ENCODE measurements at places on chromosomes 7 and 10.

GRCh38 chr7:13241416-13241815 is 554.0 kb downstream of the ARL4A start:
- DNase-seq = no peak

DNA sequence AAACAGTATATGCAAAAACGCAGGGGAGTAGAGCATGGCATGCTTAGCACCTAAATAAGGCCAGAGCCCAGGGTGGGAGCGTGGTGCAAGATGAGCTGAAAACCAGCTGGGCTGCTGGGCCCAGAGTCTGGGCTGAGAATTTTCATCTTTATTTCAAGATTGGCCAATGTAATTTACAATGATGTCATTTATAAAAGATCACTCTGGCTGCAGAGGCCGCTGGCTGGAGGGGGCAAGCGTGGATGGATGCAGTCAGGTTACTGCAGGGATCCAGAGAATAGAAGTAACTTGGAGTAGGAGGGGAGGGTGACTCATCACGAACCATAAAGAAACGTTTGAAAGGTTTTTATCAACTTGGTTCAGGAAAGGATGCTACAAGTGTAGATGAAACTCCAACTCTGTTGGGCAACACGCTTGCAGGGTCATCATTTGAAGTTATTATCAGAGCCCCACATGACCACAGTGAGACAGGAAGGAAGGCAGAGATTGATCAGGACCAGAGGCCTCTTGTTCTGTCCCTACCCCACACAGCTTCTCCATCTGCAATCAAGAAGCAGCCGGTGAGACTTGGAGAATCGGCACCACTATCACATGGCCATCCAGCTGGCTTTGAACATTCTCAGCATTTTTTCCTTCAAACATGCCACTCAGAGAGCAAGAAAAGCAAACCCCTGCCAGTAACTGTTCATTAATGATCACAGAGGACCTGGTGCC is 49.2 kb downstream of the ODAD2 start:
- no peak for DNase-seq

GRCh38 chr10:21260506-21261149 is 264.9 kb downstream of the SKIDA1 start:
- DNase-seq = no peak

GRCh38 chr10:128046953-128047290 is 79.3 kb downstream of the MKI67 start:
- peak; percentile 51 for DNase-seq

DNA sequence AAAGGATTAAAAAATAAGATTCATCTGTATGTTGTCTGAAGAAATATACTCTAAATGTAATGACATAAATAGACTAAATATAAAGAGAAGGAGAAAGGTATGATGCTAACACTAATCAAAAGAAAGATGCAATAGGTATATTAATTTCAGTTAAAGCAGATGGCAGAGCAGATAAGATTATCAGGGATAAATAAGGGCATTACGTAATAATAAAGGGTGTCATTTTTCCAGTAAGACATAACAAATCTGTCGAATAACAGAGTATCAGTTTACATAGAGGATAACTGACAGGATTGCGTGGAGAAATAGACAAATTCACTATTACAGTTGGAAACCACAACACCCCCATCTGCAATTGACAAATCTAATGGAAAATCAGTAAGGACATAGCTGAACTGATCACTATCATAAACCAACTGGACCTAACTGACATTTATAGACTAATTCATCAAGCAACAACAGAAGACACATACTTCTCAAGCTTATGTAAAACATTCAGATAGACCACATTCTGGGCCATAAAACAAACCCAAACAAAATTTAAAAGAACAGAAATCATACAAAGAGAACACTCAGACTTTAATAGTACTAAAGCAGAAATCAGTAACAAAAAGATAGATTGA is 384.1 kb upstream of the COBL start:
- no peak for DNase-seq

- no peak for DNase-seq
Observed at GRCh38 chr7:14104861-14105260, 115.4 kb upstream of the ETV1 start.

GRCh38 chr7:112882022-112882421 is 91.8 kb upstream of the TMEM168 start:
- DNase-seq = no peak

GRCh38 chr7:107315716-107316220 is 147.0 kb downstream of the HBP1 start:
- no peak for DNase-seq

GRCh38 chr7:152162287-152162686 is 136.8 kb downstream of the GALNT11 start:
- no peak for DNase-seq

- peak; percentile 91 for DNase-seq
Observed at GRCh38 chr10:50395271-50395670, 144.0 kb upstream of the ASAH2 start.

DNA sequence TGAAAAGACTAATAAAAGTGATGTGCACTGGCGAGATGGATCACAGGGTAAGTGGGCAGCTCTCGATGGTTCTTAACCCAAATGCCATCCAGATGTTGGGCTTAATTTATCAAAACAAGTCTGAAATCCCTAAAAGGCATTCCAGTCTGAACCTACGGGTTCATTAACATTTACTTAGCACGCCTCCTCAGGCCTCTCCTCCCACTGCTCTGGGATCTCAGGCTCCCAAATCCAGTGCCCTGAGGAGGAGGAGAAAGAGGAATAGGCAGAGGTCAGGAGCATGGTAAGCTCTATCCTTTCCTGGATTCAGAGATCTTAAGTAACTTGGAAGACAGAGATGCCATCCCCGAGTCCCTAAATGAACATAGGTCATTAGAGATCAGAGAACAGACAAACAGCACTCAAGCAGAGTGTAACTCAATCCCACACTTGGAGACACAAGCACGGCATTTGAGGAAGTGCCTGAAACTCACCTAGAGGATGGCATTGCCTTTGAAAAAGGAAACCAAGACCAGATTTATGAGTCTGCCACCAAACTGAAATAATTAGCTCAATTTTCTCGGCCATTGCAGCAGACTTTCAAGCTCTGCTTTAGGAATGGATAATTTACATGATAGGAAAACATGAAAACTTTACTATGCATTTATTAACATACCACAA is 140.9 kb downstream of the CXCL12 start:
- DNase-seq = no peak

DNA sequence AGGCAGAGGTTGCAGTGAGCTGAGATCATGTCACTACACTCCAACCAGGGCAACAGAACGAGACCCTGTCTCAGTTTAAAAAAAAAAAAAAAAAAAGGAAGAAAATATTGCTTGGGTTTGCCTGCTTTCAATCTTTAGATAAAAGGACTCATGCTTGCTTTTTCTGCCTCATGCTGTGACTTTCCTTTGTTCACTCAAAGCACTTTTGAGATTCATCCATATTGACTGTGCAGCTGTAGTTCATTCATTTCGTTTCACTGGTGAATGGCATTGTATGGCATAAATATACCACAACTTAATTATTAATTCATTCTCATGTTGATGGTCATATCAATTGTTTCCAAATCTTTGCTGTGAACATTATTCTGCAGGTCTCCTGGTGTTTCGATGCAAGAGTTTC is 97.6 kb upstream of the NFE2L3 start:
- no peak for DNase-seq

DNA sequence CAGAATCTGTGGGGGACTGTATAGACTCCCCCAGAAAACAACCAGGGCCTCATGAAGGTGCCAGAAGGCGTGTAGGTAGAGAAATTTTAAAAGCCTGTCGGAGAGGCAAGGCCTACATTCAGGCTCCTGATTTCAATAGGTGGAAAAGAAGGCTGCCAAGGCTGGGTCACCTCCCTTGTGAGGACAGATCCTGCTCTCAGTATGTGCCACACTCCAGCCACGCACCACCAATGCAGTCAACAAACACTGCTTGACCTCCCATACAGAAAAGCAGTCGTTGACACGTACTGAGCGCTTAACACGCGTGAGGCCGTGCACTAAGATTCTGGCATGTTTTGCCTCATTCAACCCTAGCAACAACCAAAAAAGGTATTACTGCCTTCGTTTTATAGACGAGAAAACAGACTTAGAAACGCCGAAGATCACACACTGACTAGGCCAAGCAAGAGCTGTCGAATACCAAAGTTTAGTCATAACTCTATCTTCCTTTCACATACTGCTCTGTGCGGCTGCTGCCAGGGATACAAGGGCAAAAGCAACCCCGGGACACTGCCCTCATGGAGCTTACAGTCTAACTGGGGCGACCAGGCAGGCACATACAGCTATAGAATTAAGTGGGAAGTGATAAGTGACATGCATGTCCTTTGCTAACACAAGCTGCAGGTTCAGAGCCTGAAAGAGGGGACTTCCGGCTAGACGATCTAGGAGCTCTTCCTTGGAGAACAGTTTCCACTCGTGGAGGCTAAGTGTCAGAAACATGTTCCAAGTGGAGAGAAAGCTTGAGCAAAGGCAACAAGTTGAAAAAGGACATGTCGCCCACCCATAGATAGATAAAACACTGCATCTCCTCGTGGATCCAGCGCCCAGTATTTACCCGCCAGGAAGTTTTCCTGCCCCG is 797 bp upstream of the NKX2-3 start:
- no peak for DNase-seq

- DNase-seq = no peak
Observed at GRCh38 chr7:84720456-84721097, 466.3 kb downstream of the SEMA3D start.

DNA sequence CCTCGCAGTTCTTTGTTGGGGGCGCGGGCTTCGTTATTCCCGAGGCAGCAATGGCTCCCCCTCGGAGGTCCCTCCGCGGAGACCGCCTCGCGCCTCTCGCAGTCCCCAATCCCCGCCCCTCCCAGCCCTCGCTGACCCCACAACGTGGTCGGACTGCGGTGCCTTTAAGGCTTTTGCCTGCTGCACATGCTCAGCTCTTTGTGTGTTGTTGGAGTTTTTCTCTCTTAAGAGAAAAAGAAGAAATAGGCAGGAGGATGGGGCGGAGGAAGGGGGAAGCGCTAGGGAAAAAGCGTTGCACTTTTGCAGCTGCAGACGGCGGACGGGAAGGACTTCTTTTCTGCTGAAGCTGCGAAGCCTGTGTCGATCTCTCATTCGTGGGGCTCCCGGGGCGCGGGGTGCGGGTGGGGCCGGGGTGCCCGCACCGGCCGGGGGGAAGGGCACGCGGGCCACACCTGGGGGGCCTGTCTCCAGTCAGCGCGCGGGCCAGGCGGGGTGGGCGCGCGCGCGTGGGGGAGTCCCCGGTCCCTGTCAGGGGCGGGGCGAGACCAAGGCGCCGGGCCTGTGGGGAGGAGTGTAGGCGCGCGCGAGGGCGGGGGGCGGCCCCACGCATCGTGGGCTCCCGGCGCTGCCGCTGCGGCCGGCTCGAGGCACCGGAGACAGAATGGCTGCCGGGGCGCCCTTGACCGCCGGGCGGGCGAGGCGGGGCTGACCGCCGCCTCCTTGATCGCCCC is 445 bp upstream of the ATRNL1 start:
- peak; percentile 20 for DNase-seq

DNA sequence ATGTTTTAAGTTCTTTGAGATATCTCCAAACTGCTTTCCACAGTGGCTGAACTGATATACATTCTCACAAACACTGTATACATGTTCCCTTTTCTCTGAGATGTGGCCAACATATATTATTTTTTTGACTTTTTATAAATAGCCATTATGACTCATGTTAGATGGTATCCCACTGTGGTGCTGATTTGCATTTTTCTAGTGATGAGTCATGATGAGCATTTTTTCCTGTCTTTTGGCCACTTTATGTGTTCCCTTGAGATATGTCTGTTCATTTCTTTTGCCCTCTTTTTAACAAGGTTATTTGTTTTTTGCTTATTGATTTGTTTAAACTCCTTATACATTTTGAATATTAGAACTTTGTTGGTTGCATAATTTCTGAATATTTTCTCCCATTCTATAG is 1055.1 kb downstream of the NXPH1 start:
- peak; percentile 12 for DNase-seq

GRCh38 chr7:2761131-2761624 is 73.2 kb downstream of the AMZ1 start:
- DNase-seq = no peak

DNA sequence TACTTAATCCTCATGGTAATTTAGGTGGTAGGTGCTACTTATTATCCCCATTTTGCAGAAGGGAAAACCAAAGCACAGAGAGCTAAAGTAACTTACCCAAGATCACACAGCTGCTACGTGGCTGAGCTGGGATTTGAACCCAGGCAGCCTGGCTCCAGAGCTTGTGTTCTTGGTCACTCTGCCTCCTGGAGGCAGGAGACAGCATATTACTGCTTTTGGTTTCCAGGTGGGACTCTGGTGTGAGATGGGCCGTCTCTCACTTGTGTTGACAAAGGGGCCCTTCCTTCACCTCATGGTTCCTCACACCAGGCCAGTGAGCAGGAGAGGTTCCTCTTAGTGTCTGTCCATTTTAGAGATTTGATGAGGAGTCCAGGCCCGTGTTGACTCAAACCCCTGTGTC is 79.8 kb upstream of the PPIF start:
- DNase-seq = peak; percentile 31

DNA sequence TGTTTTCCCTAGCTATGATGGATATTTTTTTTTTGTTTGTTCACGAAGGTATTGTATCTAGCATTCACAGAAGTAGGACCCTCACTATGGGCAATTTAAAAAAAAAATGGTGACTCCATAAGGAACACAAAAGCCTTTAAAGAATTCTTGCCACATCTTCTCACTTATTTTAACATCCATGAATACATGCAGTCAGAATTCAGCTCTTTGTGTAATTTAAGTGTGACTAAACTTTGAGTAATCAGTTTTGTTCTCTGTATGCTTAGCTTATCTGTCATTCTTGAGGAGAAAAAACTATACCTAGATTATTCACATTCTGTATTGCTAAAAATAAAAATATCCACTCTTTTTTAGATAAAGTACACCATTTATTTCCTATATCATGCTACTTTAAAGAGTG is 313.2 kb upstream of the KCND2 start:
- DNase-seq = no peak

- DNase-seq = peak; percentile 67
Observed at GRCh38 chr10:126387041-126387921, 996 bp downstream of the ADAM12 start.

GRCh38 chr7:136940917-136941316 is 72.5 kb downstream of the CHRM2 start:
- DNase-seq = no peak

DNA sequence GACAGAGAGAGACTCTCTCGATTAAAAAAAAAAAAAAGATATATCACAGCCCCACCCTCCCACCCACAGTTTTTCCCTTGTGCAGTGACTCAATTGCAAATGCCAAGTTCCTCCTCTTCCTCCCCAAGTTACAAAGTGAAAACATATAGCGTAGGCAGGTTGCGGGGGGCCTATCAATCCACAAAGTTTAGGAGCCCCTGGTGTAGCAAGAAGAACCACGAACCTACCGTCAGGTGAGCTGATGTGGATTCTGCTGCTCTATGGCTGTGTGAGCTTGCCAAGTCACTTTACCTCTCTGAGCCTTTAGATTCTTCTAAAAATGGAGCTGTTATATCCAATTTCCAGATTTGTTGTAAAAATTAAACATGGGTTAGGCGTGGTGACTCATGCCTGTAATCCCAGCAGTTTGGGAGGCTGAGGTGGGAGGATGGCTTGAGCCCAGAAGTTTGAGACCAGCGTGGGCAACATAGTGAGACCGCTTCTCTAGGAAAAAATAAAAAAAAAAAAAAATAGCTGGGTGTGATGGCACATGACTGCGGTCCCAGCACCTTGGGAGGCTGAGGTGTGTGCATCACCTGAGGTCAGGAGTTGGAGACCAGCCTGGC is 8.2 kb upstream of the RHBDD2 start:
- DNase-seq = peak; percentile 46

Measured in suppressor macrophage treated with lipopolysaccharide for 1 hour (primary cell).